Activated CD4-positive, alpha-beta T cell treated with anti-CD3 and anti-CD28 coated beads for 36 hours (primary cell): ENCODE measurements at places on chromosomes 2 and 18. TPM values are rescaled to one million over a fixed set of nuclear protein-coding genes. Genes with fewer than 3 reads are reported as not detected.

- peaks cover 3% of the 10 kb centered on the region for H3K27me3 ChIP-seq
- H3K4me1 ChIP-seq, result no peaks in the 10 kb centered on the region
- DNase-seq, result no peak
- no peak overlapping the region for H3K4me3 ChIP-seq
- no peak overlapping the region for H3K27ac ChIP-seq
These were observed 169.7 kb upstream of the SATB2 start for GRCh38 chr2:199627417-199627816.

DNA sequence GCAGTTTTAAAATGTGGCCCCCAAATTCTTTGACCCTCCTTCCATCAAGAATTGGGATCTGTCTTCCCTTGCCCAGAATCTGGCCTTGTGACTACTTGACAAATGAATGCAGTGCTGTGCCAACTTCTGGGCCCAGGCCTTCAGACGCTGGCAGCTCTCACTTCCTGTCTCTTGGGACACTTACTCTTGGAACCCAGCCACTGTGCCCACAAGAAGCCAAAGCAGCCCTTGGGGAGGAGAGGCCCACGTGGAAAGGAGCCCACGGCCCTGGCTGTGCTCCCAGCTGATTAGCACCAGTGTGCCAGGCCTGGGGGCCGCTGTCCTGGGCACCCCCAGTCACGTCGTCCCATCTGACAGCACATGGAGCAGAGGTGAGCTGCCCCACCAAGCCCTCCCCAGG is 56.6 kb downstream of the RPL37A start:
- peaks cover 2% of the 10 kb centered on the region for H3K27me3 ChIP-seq
- no peak overlapping the region for H3K27ac ChIP-seq
- no peaks in the 10 kb centered on the region for H3K36me3 ChIP-seq
- no peaks in the 10 kb centered on the region for H3K4me1 ChIP-seq

DNA sequence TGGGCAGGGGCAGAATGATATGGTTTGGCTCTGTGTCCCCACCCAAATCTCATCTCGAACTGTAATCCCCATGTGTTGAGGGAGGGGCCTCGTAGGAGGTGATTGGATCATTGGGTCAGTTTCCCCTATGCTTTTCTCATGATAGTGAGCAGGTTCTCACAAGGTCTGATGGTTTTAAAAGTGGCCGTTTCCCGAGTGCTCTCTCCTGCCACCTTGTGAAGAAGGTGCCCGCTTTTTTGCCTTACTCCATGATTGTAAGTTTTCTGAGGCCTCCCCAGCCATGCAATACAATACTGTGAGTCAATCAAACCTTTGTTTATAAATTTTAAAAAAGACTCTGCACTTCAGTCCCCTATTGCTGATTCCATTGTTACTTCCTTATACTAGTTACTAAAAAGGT is 82.9 kb upstream of the CDKL4 start:
- no peak overlapping the region for H3K27ac ChIP-seq
- no peak overlapping the region for H3K4me3 ChIP-seq
- peaks cover 9% of the 10 kb centered on the region for H3K4me1 ChIP-seq
- DNase-seq, result no peak
- H3K36me3 ChIP-seq, result peaks cover 22% of the 10 kb centered on the region

- no peaks in the 10 kb centered on the region for H3K4me1 ChIP-seq
- H3K36me3 ChIP-seq, result no peaks in the 10 kb centered on the region
- DNase-seq, result no peak
- no peak overlapping the region for H3K4me3 ChIP-seq
- no peaks in the 10 kb centered on the region for H3K27me3 ChIP-seq
These were observed 28.8 kb downstream of the STEAP3 start for GRCh38 chr2:119252186-119253113.

GRCh38 chr2:227881866-227882517 is 10.6 kb downstream of the DAW1 start:
- peaks cover 6% of the 10 kb centered on the region for H3K27me3 ChIP-seq
- no peaks in the 10 kb centered on the region for H3K4me1 ChIP-seq
- no peak overlapping the region for H3K27ac ChIP-seq
- DNase-seq, result no peak
- no peak overlapping the region for H3K4me3 ChIP-seq
- no peaks in the 10 kb centered on the region for H3K36me3 ChIP-seq

Gene LIPG
- total RNA-seq, result 0.71 TPM

Gene PHOSPHO2
- total RNA-seq, result 3.5 TPM

DNA sequence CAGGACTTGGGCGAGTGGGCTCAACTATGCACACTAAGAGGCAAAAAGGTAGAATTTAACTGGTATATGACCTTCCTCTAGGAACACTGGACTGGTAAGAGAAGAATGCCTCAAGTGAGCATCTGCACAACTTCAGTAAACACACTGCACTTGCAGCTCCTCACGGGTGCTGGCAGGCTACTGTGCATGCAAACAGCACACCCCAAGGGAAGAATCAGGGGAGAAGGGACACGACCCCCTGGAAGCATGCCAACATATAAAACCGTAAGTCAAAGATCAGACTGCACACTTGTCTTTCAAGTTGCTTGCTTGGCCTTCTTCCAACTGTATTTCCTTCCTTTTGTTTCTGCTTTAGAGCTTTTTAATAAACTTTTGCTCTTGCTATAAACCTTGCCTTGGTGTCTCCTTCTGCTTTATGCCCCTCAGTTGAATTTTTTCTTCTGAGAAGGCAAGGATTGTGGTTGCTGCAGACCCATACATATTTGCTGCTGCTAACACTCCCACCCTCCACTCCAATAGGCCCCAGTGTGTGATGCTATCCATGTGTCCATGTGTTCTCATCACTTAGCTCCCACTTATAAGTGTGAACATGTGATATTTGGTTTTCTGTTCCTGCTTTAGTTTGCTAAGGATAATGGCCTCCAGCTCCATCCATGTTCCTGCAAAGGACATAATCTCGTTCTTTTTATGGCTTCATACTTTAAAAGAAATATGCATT is 263.7 kb upstream of the SPOPL start:
- no peaks in the 10 kb centered on the region for H3K36me3 ChIP-seq
- H3K27me3 ChIP-seq, result peaks cover 2% of the 10 kb centered on the region
- no peak overlapping the region for H3K27ac ChIP-seq
- no peaks in the 10 kb centered on the region for H3K4me1 ChIP-seq
- DNase-seq, result no peak
- no peak overlapping the region for H3K4me3 ChIP-seq

DNA sequence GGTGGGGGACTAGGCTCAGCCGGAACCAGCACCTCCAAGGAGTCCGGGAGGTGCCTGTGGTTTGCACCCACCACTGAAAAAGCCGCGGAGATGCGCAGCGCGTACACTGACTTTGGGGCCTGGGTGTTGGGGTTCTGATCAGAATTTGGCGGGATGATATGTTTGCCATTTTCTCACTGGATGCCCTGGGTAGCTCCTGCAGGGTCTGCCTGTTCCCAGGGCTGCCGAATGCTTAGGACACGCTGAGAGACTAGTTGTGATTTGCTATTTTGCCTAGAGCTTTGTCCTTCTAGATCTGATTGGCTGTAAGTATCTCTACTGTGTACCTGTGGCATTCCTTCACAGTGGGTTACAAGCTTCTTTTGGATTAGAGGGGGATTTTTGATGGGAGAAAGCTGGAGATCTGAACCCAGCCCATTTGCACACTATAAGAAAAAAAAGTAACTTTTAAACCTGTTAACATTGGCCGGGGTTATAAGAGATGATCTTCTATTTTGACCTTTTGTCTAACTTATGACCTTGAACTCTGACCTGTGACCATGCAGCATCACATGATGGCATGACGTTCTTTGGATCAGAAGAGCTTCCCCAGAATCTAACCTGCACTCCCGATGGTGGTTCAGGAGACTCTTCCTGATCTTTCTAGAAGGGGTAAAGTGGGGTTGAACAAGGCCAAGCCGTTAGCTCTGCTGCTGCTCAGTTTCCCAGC is 1.6 kb downstream of the KCNE4 start:
- no peaks in the 10 kb centered on the region for H3K36me3 ChIP-seq
- peaks cover 6% of the 10 kb centered on the region for H3K27me3 ChIP-seq
- no peak overlapping the region for H3K27ac ChIP-seq

DNA sequence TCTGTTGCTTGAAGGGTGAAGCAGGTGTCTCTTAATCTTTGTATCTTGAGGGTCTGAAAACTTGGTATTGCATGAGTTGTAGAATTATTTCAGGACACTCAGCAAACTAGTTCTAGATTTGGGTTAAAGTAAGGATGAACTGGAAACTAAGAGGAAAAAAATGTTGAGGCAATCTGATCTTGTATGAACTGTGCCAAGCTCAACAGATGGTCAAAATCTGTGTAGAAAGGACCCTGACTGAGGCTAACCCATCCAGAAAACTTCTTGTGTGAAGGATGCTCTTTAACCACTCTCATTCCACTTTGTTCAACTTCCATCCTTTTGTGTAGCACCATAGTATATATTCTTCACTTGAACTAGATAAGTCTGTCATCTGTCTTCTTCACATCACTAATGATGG is 861.7 kb downstream of the SLC4A3 start:
- no peak overlapping the region for H3K4me3 ChIP-seq
- H3K27ac ChIP-seq, result no peak overlapping the region
- no peaks in the 10 kb centered on the region for H3K4me1 ChIP-seq
- H3K27me3 ChIP-seq, result peaks cover 2% of the 10 kb centered on the region
- no peak for DNase-seq
- no peaks in the 10 kb centered on the region for H3K36me3 ChIP-seq

Gene CFAP53
- 0.37 TPM for total RNA-seq

Gene ALKAL2
- not detected for total RNA-seq

Gene ATP6V1B1
- total RNA-seq, result not detected
